ENCODE measurements at places on chromosomes 3 and 15. TPM values are rescaled to one million over a fixed set of nuclear protein-coding genes. Genes with fewer than 3 reads are reported as not detected.

Gene SERPINI2
- 1.7 TPM for polyA plus RNA-seq

Gene OCA2
- polyA plus RNA-seq: 0.97 TPM

Gene CHD2
- 101 TPM for polyA plus RNA-seq

Gene NR1I2
- 0.53 TPM for polyA plus RNA-seq

Gene PTPN9
- polyA plus RNA-seq: 33.1 TPM

Gene SAMD7
- polyA plus RNA-seq: not detected

Gene CHST13
- polyA plus RNA-seq: not detected
